ENCODE measurements at places on chromosomes 4 and X.
A peak's percentile ranks its signal among the peaks of the same experiment; 100 is the strongest.

DNA sequence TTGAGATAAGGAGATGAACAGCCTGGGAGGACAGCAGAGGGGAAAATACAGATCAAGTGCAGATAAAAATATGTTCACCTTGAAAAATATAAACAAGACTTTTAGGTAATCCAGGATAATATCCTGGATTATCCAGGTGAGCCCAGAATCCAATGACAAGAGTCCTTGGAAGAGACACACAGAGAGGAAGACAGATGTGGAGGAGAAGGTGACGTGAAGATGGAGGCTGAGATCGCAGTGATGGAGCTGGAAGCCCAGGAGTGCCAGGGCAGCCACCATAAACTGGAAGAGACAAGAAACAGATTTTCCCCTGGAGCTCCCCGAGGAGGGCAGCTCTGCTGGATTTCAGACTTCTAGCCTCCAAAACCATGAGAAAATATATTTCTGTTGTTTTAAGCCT lies 230.7 kb downstream of the UNC5C start:
- no peak for DNase-seq

- no peak for DNase-seq
Measured at GRCh38 chrX:17465201-17465600, 90.2 kb downstream of the NHS start.

DNA sequence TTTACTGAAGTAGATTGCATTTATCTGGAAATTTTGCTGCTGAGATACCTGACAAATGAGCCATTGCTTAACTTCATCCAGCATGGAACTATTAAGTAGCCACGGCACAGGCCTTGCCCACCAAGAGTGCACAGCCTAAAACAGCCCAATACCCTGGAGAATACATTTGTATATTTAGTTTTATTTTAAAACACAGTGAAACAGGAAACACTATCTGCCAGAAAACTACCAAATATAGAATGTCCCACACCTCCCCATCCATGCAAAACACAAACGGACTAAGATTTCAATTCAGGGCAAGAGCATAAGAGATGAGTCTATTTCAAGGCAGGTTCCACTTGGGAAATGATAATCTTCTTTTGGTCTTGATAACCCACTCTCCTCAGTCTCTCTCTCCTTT lies 57.1 kb downstream of the MAML3 start:
- no peak for DNase-seq

DNA sequence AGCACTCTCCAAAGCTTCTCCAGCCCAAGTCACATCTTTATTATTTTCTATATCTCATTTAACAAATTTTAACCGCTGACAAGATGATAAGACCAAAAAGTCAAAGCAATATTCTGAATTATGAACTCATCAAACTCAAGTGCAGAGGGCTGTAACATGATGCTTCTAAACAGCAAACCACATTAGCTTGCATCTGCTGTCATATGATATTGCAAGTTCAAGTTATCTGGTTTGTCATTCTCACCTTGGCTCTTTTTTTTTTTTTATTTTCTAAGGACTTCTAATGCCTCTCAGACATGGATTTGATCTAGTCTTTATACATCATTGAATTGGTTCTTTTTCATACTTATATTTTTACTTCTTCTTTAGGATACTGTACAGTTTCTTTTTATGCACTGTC lies 93.4 kb downstream of the SLC10A7 start:
- no peak for DNase-seq

DNA sequence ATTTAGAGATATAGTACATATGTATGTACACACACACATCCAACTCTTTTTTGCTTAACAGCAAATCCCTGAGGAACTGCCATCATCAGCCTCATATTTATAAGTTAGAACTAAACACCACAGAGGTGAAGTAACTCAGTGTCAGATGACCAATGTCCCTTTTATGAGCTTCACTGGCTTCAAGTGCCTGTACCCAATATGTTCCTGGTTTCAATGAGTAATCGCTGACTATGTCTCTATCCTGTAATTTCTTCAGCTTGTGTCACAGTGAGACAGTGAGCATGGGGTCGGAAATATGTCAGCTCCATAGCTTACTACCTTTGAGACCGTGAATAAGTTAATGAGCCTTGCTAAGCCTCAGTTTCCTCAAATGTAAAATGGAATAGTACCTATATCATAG lies 136.2 kb upstream of the RASGEF1B start:
- DNase-seq, result no peak

DNA sequence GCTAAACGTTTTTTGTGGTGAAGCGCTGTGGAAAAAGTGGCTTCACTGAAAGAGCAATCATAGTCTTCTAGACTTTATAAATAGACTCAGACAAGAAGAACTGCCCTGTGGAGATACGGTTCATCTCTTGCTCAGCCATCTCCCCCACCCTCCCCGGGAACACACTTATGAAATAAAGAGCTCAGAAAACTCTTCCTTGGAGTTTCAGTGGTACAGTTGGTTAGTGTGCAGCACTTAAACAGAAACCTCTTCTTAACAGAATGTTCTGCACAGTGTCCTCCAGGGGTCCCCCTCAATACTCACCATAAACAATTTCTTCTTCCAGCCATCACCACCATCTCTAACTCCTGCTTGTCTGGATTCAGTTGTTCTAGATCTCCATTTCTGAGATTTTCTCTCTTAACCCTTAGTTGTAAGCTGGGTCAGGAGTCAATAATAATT lies 313.0 kb downstream of the ARHGAP10 start:
- DNase-seq, result no peak

DNA sequence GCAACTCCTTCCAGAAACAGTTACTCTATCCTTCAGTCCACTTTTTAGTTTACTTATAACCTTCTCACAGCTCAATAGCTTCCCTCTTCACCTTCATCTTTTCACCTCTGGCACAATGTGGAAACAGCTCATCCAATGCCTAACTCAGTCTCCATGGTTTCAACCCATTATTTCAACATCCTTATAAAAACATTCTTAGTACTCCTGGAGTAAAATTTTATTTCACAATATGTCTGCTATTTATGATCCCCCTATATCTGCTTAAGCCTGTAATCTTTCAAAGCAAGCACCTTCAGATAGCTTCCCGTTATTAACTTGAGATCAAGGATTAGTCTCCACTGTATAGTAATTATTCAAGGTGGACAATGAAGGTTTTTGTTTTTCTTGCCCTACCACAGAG lies 156.3 kb downstream of the GASK1B start:
- DNase-seq, result no peak

DNA sequence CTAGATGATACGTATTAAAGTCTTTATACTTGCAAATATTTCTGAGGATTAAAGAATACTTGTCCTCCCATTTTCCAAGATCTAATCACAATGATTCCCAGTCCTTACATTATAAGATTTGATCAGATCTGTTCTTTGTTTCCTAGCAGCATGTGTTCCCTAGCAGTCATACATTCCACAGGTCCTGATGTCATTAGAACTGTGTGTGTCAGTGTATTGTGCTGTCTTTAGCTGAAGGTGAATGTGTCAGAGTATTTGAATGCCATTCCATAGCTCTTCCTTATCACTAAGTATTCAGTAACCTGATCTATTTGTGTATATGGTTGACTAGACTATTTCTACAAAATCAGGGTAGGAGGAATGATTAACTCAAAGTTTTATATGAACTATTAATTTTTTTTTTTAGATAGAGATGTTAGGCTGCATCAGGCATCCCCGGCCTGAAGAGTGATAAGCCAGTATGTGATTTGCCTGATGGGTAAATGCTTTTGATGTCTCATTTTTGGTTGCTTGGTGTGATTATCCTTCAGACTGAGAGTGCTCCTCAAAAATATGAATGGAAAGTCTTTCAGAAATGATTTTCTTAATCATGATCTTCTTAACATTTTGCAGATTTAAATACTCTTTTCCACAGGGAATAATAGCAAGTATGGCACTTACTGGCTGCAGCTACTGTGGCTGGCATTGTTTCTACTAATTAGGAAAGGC lies 4.4 kb downstream of the ADGRL3 start:
- no peak for DNase-seq

DNA sequence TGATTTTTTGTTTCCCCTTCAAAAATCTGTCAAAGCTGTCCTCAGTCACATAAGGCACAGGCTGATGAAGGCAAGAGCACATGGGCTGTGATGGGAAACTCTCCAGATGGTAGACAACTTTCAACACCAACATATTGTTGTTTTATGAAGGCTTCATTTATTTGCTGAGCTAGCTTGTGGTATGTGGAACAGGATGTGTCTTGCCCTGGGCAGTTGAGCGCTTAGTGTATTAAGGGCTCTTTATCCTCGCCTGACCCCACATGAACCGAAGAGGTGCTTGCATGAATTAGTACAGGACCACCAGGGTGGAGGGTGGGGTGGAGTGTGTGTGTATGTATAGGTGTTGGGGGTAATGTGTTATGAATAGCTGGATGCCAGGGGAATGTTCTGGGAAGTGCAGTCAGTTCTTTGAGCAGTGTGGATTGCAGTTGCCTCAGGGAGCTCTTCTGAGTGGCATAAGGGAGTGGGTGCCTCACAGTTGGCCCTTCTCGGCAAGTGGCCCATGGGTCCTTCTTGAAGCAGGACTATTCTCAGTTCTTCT lies 103.1 kb downstream of the PHEX start:
- peak; percentile 45 for DNase-seq

Data from fibroblast of skin of left biceps (primary cell).